ENCODE measurements at places on chromosomes 1 and 21.

- peak; percentile 76 for DNase-seq
Observed at GRCh38 chr1:147225193-147225730, at the start of gene FMO5. TSS of gene FMO5 (minus strand) at chr1:147225339. CDS start at chr1:147225029, 310 bp downstream.

DNA sequence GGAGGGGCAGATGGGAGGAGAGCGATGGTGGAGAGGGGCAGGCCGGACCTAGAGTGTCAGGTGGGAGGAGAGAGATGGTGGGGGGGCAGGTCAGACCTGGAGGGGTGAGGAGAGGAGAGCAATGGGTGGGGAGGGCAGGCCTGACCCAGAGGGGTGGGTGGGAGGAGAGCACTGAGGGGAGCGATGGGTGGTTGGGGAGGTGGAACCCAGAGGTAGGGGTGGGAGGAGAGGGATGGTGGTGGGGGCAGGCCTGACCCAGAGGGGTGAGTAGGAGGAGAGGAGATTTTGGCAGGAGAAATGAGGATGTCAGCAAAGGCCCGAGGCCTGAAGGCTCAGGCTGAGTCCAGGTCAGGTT lies 157.3 kb upstream of the VAMP3 start:
- no peak for DNase-seq

DNA sequence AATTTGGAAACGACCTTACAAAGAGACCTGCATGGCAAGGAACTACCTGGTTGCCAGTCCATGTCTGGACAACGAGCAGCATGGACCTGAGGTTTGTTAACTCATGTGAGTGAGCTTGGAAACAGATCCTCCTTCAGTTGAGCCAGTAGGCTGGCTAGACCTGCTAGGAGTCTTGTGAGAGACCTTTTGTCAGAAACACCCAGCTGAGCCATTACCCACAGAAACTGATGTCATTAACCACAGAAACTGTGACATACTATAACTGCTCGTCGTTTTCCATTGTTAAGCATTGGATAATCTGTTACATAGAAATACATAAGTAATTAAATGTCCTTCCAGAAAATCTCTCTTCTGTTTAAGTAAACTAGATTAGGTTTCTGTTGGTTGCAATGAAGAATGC lies 211.1 kb upstream of the C21orf91 start:
- DNase-seq = peak; percentile 88

GRCh38 chr1:156705321-156705917 lies at the start of gene CRABP2:
TSS of gene CRABP2 (minus strand) at chr1:156705583. CDS start at chr1:156705446, 137 bp downstream.
- peak; percentile 61 for DNase-seq

- no peak for DNase-seq
Observed at GRCh38 chr1:171819946-171820345, 21.4 kb upstream of the DNM3 start.

DNA sequence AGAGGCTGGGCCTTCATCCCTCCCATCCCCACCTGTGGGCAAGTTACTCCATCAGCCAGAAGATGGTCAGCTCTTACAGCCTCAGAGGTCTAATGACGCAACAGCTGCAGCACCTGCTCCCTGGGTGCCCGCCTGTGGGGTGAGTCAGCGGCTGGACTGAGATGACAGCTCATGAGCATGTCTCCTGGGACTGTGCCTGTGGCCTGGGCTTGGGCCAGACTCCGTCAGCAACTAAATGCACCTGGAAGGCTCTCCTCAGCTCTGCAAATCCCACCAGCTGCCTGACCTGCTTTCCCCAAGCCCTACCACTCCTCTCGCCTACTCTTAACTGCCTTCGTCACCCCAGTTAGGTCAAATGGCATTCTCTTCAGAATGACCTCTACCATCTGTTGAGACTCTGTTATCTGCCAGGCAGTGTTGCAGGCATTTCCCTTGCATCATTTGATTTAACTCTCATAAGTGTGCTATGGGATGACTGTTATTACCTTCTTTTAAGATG lies 47.7 kb downstream of the ETS2 start:
- no peak for DNase-seq

GRCh38 chr1:19065526-19066247 lies 109.2 kb upstream of the IFFO2 start:
- DNase-seq = no peak

DNA sequence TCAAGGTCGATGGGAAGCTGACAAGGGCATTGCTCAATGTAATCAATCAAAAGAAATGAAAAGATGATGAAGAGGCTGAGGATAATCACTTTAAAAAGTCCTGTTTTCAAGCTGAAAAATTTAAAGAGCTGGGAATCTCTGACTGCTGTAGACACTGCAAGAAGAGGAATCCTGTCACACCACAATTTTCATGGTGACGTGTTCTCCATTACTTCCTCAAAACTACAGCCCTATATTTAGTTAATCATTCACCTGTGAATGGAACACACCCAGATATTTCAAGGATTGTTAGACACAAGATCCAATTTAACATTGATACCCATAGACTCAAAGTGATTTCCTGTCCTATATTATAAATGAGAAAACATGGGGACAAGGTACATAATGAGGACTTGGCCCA lies 1048.3 kb downstream of the AMY1C start:
- no peak for DNase-seq

- no peak for DNase-seq
Observed at GRCh38 chr1:156448134-156448967, 52.2 kb downstream of the MEF2D start.

- peak; percentile 12 for DNase-seq
Observed at GRCh38 chr1:12480748-12481362, 137.2 kb downstream of the DHRS3 start.

DNA sequence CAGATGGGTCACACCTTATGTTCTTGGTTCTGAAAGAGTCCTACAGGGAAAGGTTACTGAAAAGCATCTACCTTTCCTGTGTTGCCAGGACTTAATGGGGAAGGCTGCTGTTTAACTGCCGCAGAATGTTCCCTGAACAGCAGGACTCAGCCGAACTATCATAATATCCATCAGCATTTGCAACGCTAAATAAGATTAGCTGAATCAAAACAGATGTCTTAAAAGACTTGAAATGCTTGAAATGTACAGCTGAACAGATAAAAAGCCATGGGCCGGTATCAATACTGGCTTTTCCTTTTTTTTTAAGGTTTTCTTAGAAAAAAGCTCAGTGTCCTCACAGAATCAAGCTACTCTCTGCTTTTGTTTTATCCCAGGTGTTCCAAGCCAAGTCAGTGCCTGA lies 19.7 kb upstream of the ATP13A2 start:
- DNase-seq = no peak

DNA sequence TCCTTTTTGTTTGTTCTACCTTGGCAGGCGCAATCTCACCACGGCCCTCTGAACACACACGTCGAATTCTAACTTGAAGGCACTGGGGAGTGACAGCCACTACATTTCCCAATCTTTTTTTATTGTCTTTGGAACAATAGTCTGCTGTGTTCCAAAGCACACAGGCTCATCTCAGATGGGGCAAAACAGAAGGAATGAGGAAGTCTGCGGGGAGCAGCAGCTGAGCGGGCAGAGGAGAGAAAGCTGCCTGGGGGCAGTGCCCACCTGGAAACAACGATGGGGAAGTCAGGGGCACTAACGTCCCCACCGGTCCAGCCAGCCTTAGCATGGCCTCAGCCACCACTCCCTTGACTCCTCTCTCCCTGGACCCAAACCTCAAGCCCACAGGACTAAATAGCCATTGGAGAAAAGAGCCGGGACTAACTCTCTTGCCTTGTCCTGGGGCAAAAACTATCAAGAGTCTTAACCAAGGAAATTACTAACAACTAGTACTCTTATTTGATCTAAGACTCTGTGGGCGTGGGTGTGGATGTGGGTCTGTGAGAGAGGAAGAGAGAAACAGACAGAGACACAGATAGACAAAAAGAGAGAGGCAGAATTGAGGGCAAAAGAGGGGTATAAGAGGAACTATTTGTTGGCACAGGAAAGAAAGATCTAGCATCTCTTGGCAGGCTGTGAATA lies 34.2 kb downstream of the SYF2 start:
- no peak for DNase-seq

GRCh38 chr1:215285013-215285800 lies 202.7 kb downstream of the KCNK2 start:
- DNase-seq = no peak

- no peak for DNase-seq
Observed at GRCh38 chr1:26831059-26831458, 4.6 kb downstream of the ZDHHC18 start.

GRCh38 chr1:211965108-211965805 lies 70.1 kb downstream of the INTS7 start:
- DNase-seq = peak; percentile 32

DNA sequence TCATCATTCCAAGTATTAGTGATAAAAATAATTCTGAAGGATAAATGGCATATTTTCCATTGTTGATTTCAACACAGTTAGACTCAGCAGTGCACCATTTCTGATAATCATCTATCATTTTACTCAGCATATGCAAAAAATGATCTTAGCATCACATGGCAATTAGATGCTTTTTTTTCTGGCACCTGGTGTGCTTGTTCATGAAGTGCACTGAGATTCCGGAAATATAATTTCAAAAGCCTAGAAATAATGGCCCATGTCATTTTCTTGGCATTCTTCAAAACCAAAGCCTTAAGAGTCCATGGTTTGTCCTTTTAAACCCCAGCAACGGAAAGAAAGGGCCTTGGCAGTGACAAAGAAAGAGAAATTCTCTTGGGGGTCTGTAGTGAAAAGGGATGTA lies 278.8 kb downstream of the KIF26B start:
- no peak for DNase-seq

DNA sequence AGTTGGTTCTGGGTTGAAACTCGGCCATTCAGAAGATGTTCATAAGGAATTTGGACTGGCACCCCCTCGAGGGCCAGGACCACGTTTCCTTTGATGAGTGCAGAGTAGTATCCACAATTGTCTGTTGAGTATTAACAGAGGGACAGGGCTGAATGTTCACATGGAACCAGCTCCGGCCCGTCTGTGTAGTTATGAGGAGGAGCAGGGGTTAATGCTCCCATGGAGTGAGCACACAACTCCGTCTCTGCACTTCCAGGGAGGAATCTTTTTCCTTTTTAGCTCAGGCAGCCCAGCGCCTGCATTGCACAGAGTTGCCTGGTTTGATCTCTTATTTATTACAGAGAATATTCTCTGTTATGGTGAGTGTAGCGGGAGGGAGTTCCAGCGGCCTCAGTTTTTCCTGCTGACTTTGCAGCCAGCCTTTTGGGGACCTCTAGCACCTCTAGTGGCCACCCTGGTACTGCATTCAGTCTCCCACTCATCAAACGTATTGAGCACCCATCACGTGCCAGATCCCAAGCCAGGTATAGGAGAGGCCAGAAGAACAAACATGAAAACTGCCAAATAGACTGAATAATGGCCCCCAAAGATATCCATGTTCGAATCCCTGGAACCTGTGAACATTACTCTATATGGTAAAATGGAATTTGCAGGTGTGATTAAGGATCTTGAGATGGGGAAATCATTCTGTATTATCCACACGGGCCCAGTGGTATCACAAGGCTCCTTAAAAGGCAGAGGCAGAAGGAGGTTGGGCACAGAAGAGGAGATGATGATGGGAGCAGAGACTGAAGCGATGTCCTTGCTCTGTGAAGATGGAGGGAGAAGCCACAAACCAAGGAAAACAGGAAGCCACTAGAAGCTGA lies 167.7 kb upstream of the CSF3R start:
- DNase-seq = peak; percentile 74

GRCh38 chr1:40130892-40131291 lies 30.3 kb upstream of the RLF start:
- DNase-seq = peak; percentile 85

DNA sequence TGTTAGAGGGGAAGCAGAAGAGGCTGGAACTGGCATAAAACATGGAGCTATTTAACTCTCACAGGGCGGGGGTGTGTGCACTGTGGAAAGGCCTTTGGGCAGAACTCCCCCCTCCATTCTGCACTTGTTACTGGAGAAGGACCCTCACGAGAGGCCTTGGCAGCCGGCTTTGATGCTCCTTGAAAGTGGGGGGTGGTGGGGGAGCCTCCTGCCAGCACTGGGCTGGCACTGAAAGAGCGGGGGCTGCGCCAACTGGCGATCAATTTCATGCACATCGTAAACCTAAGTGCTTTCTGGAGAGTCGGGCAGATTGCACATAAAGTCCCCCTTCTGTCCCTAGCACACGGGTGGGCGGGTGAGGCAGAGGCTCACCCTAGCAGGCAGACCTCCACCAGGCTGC lies 28.9 kb downstream of the FOXO6 start:
- DNase-seq = no peak

DNA sequence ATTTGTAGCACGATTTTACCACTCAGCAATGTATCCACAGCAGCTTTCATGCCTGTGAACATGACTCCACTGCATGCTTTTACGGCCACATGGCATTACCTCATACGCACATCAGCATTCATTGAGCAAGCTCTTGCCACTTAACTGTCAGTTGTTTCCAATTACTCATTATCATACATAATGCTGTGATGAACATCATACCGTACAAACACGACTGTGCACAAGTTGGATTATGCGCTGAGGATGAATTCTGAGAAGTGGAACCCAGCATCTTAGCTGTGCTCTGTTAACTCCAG lies 9.6 kb downstream of the UMODL1 start:
- no peak for DNase-seq

DNA sequence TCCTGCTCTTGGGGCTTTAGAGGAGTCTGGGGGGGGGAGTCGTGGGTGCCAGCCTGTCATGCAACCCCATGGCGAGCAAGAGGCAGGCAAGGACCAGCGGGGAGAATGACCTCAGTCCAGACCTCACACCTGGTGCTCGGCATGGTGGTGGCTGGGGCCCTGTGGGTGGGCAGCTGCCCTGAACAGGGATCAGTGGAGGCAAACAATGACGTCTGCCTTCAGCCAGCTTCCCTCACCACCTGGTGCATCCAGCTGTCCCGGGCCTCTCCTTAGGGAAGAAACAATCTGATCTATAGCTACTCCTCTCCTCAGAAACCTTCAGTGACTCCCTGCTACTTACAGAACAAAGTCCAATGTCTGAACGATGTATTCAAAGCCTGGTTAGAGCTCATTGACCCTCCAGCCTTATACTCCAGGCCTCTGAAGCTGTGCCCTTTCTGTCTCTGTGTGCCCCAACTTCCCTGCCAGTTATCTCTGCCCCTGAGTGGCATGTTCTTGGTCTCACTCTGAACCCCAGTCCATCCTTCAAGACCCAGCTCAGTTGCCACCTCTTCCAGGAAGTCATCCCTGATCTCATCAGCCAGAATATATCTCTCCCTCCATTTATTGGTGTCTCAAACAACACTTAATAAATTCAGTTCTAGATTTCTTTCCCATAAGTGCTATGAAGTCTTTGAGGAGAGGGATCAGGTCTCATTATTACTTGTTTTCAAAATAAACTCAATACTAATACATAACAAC lies 6.6 kb downstream of the PADI2 start:
- no peak for DNase-seq

DNA sequence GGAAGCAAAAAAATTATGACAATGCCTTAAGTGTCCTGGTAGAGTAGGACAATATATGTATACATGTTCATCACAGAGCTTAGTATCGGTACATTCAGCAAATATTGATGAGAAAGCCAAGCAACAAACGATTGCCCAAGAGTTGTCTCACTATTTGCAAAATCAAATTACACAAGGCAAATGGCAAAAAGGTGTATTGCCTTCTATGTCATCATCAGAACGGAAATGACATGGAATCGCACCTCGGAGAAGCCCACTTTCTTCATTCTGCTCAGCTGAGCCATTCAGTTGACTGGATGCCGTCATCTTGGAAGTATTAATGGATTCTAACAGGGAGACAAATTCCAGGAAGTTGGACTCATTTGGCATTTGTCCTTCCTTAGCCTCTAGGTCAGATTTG lies 37.7 kb downstream of the PCNX2 start:
- DNase-seq = no peak
